HS-5 (cell line): ENCODE measurements at places on chromosomes 4 and X.

- DNase-seq = no peak
These were observed 161.5 kb downstream of the CPE start for GRCh38 chr4:165540206-165540830.

GRCh38 chr4:113858924-113859323, 97.4 kb upstream of the CAMK2D start:
- DNase-seq = no peak

DNA sequence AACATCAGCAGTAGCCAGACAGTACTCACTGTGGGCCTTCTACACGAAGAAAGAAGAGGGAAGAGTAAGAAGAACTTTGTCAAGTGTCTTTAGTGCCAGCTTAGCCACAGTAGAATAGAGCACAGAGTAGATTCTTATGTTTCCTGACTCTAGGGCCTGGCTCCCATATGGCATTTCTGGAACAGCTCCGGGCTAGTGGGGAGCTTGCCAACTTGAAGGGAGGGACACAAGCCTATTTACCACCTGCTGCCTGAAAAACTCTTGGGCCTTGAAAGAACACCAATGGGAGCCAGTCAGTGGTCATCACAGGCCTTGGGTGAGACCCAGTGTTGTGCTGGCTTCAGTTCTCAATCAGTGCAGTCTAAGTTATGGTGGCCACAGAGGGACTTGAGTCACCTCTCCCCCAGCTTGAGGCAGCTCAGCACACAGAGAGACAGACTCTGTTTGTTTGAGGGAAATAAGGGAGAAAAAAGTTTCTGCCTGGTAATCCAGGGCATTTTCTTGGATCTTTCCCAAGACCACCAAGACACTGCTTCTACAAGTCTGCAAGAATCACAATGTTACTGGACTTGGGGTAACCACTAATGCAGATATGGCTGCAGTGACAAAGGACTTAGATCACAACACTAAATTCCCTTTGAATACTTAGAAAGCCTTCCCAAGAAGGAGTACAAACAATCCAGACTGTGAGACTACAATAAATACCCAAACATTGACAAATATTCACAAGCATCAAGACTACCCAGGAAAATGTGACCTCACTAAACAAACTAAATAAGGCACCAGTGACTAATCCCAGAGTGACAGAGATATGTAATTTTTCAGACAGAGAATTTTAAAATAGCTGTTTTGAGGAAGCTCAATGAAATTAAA, 261.0 kb upstream of the NDST3 start:
- DNase-seq = no peak

- DNase-seq = no peak
These were observed 56.3 kb downstream of the MSN start for GRCh38 chrX:65723706-65724105.

DNA sequence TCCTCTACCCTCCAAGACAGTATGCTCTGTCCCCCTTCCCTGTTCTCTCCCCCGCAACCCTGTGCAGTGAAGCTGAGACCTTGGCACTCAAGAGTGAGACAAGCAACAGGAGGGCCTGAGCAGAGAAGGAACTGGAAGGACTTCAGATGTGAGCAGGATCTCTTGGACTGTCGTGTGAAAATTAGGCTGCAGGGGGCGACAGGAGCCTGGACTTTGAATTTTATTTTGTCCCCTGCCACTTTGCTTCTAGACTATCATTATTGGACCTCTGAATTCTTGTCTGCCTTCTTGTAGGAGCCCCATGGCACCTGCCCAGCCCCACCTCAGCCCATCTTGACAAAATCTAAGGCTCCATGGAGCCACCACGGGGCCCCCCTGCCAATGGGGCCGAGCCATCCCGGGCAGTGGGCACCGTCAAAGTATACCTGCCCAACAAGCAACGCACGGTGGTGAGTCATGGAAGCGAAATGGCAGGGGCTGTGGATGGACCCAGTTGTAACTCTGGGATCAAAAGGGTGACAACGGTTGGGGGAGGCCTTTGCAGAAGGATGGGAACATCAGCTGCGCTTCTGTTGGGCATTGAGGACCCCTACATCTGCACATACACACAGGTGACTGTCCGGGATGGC, 1.7 kb downstream of the ARAF start:
- no peak for DNase-seq

GRCh38 chr4:930827-931193, 1.3 kb downstream of the GAK start:
- DNase-seq = no peak

DNA sequence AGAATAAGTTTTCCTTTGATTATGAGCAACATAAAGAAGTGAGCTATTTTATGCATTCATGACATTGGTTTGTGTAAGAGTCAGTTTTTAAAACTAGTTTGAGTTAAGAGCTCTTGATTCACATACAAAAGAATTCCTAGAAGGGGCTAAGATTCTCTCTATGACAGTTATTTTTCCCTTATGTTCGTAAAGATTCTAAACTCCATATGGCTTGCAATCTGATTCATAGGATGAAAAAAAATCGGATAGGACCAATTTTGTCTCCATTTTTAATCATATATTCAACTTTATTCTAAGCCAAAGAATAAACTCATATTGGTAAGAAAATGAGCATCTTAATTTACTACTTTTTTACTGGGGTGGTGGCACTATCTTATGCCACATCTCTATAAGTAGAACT, 79.4 kb downstream of the NAP1L3 start:
- DNase-seq = no peak

GRCh38 chr4:117134386-117134785, 49.0 kb upstream of the TRAM1L1 start:
- DNase-seq = peak; percentile 37

GRCh38 chr4:9685692-9686091, 95.7 kb upstream of the DRD5 start:
- no peak for DNase-seq

GRCh38 chr4:1364217-1364616, 17.2 kb downstream of the UVSSA start:
- DNase-seq = no peak

GRCh38 chr4:156771171-156771837, 200.3 kb downstream of the PDGFC start:
- peak; percentile 92 for DNase-seq

GRCh38 chr4:185541251-185541727, 6.0 kb upstream of the PDLIM3 start:
- DNase-seq = no peak

- DNase-seq = no peak
These were observed 133.6 kb upstream of the VAMP7 start for GRCh38 chrX:155747520-155747919.

DNA sequence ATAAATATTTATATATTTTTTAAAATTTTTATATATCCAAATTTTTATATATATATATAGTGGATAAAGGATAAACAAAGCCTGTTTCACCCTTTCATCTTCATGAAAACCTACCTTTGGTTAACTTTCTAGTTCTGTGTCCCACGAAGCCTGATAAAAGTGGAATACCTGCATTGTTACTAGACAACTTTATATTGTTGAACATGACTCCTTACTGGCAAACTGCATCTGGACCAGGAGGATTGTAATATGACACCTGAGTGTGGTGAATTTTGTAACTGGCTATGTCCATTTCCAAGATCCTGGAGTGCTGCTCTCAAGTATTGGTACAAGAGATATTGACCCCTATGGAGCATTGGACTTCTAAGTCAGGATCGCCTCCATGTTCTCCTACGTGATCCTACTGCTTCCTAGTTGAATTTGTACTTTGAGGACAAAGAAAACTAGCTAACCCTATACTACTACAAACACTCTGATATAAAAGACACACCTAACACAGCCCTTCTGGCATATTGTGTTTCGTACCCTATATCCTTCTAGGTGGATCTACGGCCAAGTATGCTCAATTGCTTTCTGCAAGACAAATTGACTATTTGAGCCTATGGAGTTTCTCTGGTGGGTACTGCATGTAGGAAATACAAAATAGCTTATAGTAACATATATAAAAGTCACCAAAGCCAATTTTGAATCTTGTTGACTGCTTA, 61.3 kb upstream of the PRRG1 start:
- no peak for DNase-seq

DNA sequence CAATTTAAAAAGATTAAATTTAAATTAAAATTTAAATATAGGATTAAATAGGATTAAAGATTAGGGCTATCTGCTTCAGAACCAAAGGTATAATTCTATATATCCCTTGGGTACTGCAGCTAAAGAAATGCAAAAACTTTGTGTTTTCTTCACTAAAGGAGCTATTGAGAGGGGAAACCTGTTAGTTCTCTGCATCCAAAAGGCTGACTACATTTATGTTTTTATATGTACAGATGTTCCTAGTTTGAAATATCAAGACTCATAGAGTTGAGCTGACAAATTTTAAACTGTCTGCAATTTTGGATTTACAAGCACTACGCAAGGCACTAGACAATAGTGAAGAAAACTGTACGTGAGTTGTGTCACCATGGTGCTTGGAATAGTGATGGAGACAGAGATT, 95.2 kb downstream of the CEP44 start:
- DNase-seq = no peak

GRCh38 chr4:1608821-1609500, 75.2 kb downstream of the FAM53A start:
- no peak for DNase-seq

GRCh38 chrX:24245202-24245601, 68.7 kb downstream of the SUPT20HL2 start:
- DNase-seq = no peak

DNA sequence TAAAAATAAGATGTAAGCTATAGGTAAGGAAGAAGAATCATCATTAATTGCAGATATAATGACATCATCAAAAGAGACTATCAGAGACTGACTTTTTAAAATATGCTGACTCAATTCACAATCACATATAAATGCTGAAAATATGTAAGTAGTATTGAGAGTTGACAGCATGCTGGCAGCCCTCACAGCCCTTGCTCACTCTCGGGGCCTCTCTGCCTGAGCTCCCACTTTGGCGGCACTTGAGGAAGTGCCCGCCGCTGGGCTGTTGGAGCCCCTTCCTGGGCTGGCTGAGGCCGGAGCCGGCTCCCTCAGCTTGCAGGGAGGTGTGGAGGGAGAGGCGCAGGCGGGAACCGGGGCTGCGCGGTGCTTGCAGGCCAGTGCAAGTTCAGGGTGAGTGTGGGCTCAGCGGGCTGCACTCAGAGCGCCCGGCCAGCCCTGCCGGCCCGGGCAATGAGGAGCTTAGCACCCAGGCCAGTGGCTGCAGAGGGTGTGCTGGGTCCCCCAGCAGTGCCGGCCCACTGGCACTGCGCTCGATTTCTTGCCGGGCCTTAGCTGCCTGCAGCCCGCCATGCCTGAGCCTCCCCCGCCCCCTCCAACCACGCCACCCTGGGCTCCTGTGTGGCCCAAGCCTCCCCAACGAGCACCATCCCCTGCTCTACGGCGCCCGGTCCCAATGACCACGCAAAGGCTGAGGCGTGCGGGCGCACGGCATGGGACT, 68.9 kb downstream of the RAB28 start:
- DNase-seq = no peak

DNA sequence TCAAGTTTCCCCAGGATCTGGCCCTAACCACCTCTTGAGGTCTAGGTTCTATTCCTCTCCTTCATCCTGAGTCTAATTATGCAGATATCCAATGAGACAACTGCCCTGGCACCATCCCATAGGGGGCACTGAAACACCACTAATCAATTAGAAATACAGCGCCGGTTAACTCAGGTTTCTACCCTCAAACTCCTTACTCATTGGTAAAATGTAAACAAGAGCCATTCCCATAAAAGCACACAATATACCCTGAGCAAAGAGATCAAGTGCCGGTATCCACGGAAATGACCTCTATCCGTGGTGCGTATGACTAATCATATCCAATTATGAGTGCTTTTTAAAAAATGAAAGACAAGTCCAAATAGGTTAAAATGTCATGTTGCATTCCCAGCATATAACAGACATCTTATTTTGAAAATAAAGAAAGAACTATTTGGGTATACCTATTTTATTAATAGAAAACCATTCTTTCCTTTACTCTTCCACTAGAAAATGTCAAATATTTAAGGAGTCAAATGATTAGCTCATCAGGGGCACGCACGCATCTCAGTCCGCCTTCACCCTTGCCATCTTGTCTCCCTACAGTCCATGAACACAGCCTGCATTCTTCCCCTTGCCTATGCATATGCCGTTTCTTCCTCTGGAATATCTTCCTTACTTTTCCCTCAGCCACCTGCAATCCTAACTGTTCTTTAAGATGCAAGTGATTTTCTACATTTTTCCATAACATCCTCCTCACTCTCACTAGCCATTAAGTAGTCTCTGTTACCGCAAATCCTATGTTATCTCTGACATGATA, 141.1 kb downstream of the MAML3 start:
- DNase-seq = peak; percentile 77

- peak; percentile 96 for DNase-seq
These were observed 129.1 kb upstream of the LDB2 start for GRCh38 chr4:17027495-17027894.

GRCh38 chr4:79502081-79502480, 94.1 kb upstream of the GK2 start:
- no peak for DNase-seq

DNA sequence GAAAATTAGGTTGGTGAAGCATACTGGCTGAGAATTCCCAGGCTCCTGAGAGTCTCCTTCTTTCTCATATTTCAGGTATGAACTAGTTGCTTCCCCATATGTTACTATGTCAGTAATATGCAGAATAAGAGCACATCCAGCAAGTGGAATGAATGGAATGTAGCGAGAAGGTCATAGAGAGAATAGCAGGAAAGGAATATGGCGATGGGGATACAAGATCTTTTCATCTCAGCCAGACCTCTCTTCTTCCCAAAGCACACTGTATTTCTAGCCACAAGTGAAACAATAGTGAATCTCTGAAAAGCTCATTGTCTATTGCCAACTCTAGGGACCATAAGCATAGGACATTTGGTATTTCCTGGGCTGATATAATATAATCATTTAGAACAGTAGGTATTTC, 54.6 kb upstream of the MMAA start:
- no peak for DNase-seq

GRCh38 chr4:20091781-20092180, 159.9 kb upstream of the SLIT2 start:
- no peak for DNase-seq

GRCh38 chrX:132821974-132822633, 136.3 kb downstream of the HS6ST2 start:
- DNase-seq = no peak

GRCh38 chrX:115535844-115536243, 25.1 kb upstream of the PLS3 start:
- DNase-seq = no peak

DNA sequence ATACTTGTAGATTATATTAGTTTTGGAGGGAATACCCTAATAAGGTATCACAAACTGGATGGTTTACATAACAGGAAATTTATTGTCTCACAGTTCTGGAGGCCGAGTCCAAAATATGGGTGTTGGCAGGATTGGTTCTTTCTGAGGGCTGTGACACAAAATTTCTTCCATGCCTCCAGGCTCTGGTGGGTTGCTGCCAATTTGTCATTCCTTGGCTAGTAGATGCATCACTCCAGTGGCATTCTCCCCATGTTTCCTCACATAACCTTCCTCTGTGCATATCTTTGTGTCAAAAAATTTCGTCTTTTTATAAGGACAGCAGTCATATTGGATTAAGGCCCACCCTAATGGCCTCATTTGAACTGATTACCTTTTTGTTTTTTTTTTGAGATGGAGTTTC, 49.3 kb downstream of the APELA start:
- peak; percentile 70 for DNase-seq

GRCh38 chrX:50988649-50989048, 78.1 kb downstream of the BMP15 start:
- DNase-seq = no peak
